Muscle of leg (tissue), 16 donors: ENCODE measurements at places on chromosomes 7 and 10. TPM values are rescaled to one million over a fixed set of nuclear protein-coding genes. Genes with fewer than 3 reads are reported as not detected.

The TAS2R5 gene
- 1.1 TPM for total RNA-seq

The CCDC186 gene
- total RNA-seq = 13.3 TPM

The MRLN gene
- total RNA-seq = 254 TPM

The HIPK2 gene
- total RNA-seq = 6.6 TPM

The CFAP43 gene
- 0.27 TPM for total RNA-seq

The GPR15LG gene
- total RNA-seq = not detected

The TEX36 gene
- total RNA-seq = not detected
